ENCODE measurements at places on chromosomes 1 and 21.
A peak's percentile ranks its signal among the peaks of the same experiment; 100 is the strongest.

GRCh38 chr1:55990007-55990406 lies 589.4 kb downstream of the PLPP3 start:
- no peak for DNase-seq

DNA sequence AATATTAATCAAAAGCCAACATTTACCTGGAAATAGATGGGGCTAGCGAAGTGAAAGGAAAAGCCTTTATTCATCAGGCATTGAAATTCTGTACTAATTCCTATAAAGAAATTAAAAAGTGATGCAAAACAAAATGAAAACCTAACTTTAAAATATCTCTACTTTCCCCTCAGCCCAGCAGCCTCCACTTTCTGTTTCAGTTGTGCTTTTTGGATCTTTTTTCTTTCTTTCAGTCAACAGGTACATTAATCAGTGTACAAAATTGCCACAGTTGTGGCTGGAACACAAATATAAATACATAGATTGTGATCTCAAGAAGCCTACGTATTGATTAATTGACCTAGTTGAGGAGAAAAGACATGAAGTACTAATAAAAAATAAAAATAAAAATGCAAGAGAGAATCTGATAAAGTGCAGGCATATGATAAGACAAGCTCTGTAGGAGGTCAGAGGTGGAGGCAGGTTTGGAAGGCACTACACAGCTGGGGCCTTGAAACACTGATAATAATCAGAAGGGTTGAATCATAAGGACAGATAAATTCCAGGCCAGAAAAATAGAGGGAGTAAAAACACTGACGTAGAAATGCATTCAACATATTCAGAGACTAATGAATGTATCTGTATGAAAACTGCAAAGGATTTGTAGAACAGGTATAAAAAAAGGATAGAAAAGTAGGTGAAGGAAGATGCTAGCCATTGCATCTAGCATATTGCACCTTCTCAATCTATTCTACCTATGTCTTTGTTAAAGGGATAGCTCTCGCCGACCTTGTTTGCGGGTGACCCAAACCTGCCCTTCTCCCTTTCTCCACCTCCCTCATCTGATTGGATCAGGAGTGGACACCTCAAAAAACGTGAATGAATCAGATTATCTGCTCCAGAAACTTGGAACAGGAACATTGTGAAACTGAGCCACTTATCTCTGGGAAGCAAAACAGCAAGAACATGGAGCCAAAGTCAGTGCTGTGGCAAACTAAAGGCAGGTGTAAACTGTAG lies 607.8 kb upstream of the ADGRL2 start:
- no peak for DNase-seq

- no peak for DNase-seq
Measured at GRCh38 chr1:96424877-96425276, 296.7 kb upstream of the PTBP2 start.

GRCh38 chr1:36321119-36321951 lies 2.1 kb downstream of the EVA1B start:
- DNase-seq = no peak

- DNase-seq = no peak
Measured at GRCh38 chr1:205416322-205416721, 5.5 kb downstream of the LEMD1 start.

- DNase-seq = no peak
Measured at GRCh38 chr1:218164930-218165700, 120.0 kb upstream of the RRP15 start.

DNA sequence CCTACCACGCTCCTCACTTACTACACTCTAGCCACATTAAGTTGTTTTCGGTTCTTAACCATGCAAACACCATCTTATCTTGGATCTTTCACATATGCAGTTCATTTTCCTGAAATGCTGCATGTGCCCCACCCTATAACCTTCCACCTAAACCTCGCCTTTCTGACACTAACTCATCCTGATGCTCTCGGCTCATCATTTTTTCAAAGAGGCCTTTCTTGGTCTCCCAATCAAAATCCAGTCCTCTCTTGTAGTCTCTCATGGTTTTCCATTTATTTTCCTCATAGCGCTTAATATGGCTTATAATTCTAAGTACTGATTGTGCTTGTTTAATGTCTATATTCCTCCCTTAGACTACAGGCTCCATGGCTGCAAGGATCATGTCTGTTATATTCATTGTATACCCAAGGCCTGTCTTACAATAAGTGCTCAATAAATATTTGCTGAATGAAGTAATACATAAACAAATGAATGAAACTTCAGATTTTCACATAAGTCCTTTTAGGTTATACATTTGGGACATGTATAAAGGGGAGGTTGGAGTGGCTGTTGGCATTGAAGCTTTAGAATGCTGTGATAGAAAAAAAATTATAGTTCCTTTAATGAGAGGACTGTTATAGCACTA lies 79.2 kb upstream of the CDC42BPA start:
- DNase-seq = no peak

- DNase-seq = peak; percentile 38
Measured at GRCh38 chr1:45205910-45206721, at the start of gene ZSWIM5. ZSWIM5 (minus strand) TSS chr1:45206605; CDS start chr1:45206350, 255 bp downstream.
